Memory B cell (primary cell): ENCODE measurements at places on chromosomes 7 and 10.

- DNase-seq, result no peak
- peaks cover 4% of the 10 kb centered on the region for H3K36me3 ChIP-seq
- H3K4me3 ChIP-seq, result no peak overlapping the region
- H3K27ac ChIP-seq, result no peak overlapping the region
- H3K4me1 ChIP-seq, result no peaks in the 10 kb centered on the region
Measured at GRCh38 chr7:101667920-101668319, 38.8 kb upstream of the MYL10 start.

DNA sequence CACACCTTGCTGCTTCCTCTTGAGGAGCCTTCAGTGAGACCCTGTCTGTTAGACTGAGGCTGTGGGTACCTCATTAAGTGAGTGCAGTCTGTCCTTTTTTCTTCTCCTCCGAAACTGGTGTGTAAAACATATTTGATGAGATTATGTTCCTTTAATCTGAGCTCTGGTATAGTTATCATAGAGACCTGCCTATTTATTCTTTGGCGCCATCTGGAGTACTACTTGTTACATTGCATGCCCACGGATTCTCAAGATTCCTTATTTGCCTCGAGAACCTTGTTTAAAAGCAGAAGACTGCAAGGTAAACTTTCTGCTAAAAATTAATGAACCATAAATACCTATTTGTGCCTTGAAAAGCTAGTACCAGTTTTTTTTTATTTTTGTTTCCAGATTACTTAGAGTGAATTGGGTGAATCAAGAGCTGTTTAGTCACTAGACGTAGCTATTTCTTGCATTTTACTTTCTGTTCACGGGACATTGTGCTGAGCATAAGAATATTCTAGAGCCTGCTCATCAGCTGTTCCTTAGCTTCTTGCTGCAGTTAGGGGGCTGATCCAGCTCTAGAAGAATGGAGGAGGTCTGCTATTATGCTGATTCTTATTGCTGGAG, 16.9 kb upstream of the STMP1 start:
- no peaks in the 10 kb centered on the region for H3K27me3 ChIP-seq
- peaks cover 18% of the 10 kb centered on the region for H3K36me3 ChIP-seq
- no peak for DNase-seq
- H3K4me3 ChIP-seq, result no peak overlapping the region
- H3K27ac ChIP-seq, result no peak overlapping the region

DNA sequence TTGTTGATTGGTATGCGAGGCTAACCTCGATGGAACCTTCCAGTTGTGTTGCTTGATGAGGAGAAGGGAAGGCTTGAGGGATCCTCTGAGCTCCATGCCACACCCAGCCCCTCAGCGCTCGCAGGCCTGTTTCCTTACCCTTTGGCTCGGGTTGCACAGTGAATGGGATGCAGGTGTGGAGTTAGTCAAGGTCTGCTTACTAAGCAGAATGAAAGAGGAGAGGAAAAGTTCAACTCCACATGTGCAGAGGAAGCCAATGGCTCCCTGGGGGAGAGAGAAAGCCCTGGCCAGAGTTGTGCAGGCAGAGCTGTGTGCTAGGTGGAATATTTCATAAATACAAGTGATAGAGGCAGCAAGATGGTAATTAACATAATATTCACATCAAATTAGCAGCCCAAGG, 85.5 kb downstream of the JCAD start:
- H3K27me3 ChIP-seq, result peaks cover 2% of the 10 kb centered on the region
- DNase-seq, result no peak
- no peaks in the 10 kb centered on the region for H3K36me3 ChIP-seq
- no peaks in the 10 kb centered on the region for H3K4me1 ChIP-seq

- DNase-seq, result no peak
- no peak overlapping the region for H3K4me3 ChIP-seq
- no peaks in the 10 kb centered on the region for H3K27me3 ChIP-seq
- no peaks in the 10 kb centered on the region for H3K36me3 ChIP-seq
- H3K4me1 ChIP-seq, result no peaks in the 10 kb centered on the region
- no peak overlapping the region for H3K27ac ChIP-seq
Measured at GRCh38 chr10:30115626-30115940, 56.2 kb upstream of the JCAD start.

DNA sequence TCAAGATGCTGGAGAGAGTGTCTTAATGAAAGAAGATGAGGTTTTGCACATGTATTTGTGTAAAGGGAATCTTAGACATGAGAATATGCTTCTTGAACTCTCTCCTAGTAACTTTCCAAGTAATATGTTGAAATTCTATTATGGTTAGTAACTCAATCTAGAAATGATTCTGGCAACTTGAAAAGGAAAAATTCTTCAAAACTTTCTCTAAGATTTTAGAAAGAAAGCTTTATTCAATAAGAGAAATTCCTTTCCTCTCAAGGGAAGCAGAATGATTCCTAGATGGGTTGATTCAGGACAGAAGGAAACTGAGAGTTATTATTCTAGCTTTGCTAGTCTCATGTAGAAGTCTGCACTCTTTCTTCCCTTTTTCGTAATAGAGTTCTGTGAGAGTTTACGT, 364.3 kb upstream of the PLXDC2 start:
- no peaks in the 10 kb centered on the region for H3K36me3 ChIP-seq
- H3K27ac ChIP-seq, result no peak overlapping the region
- no peak overlapping the region for H3K4me3 ChIP-seq
- no peaks in the 10 kb centered on the region for H3K27me3 ChIP-seq
- no peaks in the 10 kb centered on the region for H3K4me1 ChIP-seq

- DNase-seq, result no peak
- H3K36me3 ChIP-seq, result no peaks in the 10 kb centered on the region
- H3K4me3 ChIP-seq, result no peak overlapping the region
- no peaks in the 10 kb centered on the region for H3K27me3 ChIP-seq
Measured at GRCh38 chr7:146414373-146414772, 297.8 kb downstream of the CNTNAP2 start.

DNA sequence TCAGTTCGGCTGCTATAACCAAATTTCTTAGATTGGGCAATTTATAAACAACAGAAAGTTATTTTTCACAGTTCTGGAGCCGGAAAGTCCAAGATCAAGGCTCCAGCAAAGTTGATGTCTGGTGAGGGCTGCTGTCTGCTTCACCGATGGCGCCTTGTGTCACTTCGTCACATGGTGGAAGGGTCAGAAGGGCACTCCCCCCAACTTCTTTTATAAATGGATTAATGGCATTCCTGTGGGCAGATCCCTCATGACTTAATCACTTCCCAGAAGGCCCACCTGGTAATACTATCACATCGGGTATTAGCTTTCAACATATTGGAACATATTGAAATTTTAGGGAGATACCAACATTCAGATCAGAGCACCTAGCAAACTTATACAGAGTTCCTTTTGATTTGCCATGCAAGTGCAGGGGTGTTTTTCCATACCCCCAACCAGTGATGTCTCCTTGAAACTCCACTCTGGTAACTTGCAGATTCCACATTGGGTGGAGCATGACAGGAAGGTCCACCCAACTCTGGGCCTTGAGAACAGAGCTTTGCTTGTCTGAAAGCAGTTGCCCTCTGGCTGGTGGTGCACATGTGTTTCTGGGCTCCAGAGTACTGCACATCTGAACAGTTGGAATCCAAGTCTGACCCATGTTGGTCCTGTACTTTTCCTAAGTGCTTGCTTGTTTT, 85.1 kb upstream of the KMT2E start:
- H3K4me3 ChIP-seq, result no peak overlapping the region
- H3K36me3 ChIP-seq, result no peaks in the 10 kb centered on the region
- DNase-seq, result no peak
- H3K27me3 ChIP-seq, result no peaks in the 10 kb centered on the region

DNA sequence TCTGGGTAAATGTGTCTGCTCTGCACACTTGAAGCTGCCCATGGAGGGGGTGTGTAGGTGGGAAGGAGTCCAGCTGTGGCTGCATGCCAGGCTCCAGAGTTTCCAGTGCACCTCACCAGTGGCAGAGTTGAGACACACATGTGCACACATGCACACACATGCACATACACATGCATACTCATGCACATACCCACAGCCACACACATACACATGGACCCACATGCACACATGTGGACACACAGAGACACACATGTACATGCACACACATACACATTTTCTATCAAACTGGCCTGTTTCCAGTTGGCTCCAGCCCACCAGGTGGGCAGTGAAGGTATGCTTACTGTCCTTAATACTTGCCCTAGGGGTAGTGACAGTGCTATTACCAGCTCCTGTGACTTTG, 99.7 kb downstream of the RAMP3 start:
- no peaks in the 10 kb centered on the region for H3K36me3 ChIP-seq
- peaks cover 29% of the 10 kb centered on the region for H3K27me3 ChIP-seq
- no peak overlapping the region for H3K4me3 ChIP-seq

DNA sequence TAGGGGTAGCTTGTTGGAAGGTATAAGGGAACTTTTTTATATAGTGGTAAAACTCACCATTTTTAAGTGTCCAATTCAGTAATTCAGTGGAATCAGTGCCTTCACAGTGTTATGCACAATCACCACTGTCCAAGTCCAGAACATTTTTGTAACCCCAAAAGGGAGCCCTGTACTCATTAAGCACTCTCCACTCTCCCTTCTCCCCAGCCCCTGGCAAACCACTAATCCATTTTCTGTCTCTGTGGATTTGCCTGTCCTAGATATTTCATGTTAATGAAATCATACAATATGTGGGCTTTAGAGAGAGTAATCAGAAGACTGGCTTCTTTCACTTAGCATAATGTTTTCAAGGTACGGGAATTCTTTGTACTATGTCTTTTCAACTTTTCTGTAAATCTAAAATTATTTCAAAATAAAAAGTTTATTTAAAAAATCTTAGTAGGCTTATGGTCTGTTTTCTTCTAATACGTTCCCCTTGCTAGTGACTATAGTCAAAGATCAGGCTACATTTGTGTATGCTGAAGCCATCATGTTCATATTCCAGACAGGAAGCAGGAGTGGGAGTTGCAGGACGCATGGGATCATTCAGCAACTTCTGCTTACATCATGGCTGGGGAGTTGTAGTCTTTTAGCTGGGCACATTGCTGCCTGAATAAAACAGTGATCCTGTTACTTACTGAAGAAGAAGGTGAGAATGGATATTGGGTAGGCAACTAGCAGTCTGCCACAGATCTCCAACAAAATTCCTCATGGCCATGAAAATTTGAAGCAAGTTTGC, 35.4 kb upstream of the TAX1BP1 start:
- H3K36me3 ChIP-seq, result no peaks in the 10 kb centered on the region
- H3K4me3 ChIP-seq, result no peak overlapping the region
- peaks cover 2% of the 10 kb centered on the region for H3K4me1 ChIP-seq
- no peak overlapping the region for H3K27ac ChIP-seq
- peaks cover 4% of the 10 kb centered on the region for H3K27me3 ChIP-seq
- DNase-seq, result no peak

GRCh38 chr7:131525820-131526219, 30.6 kb downstream of the PODXL start:
- no peaks in the 10 kb centered on the region for H3K27me3 ChIP-seq
- H3K4me1 ChIP-seq, result peaks cover 10% of the 10 kb centered on the region
- H3K27ac ChIP-seq, result no peak overlapping the region
- no peaks in the 10 kb centered on the region for H3K36me3 ChIP-seq
- no peak for DNase-seq

GRCh38 chr7:15015545-15016314, 113.2 kb upstream of the DGKB start:
- H3K36me3 ChIP-seq, result no peaks in the 10 kb centered on the region
- H3K27me3 ChIP-seq, result no peaks in the 10 kb centered on the region
- no peak overlapping the region for H3K4me3 ChIP-seq
- no peak overlapping the region for H3K27ac ChIP-seq
- H3K4me1 ChIP-seq, result no peaks in the 10 kb centered on the region

DNA sequence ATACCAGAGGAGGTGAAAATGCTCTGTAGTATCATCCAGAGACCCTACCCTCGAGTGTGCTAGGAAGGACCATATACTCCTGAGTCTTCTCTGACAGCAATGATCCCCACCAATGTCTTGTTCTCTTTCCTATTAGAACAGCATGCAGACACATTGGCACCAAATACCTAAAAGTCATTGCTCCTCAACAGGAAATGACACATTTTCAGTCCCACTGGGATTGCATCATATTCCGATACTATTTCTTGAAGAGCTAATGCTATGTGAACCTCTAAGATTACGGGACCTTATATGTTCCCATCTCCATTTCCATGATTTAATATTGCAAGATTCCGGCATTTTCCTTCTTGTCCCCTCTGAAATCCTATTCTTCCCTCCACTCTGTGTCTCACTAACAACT, 177.4 kb downstream of the NRP1 start:
- no peaks in the 10 kb centered on the region for H3K27me3 ChIP-seq
- no peak overlapping the region for H3K4me3 ChIP-seq
- DNase-seq, result no peak
- H3K36me3 ChIP-seq, result no peaks in the 10 kb centered on the region
- no peak overlapping the region for H3K27ac ChIP-seq

DNA sequence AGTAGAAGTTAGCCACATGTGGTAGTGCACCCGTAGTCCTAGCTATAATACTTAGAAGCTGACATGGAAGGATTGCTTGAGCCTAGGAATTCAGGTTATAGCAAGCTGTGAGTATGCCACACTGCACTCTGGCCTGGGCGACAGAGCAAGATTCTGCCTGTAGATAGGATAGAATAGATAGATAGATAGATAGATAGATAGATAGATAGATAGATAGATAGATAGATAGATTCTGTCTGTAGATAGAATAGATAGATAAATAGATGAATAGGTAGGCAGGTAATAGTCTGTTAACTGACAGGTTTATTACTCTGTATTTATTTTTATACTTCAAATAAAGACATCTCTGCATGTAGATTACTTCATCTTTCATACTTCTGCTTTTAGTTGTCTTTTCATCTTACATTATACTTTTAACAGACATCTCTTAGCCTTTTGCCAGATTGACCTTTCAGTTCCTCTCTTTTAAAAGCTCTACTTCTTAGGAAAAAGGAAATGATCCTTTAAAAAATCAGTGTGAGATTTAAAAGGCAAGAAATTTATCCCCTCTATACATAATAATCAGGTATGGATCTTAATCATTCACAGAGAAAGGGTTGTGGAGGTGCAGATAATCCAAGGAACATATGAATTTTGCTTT, 31.8 kb downstream of the CCAR1 start:
- H3K36me3 ChIP-seq, result peaks cover 17% of the 10 kb centered on the region
- no peak for DNase-seq
- H3K4me3 ChIP-seq, result no peak overlapping the region
- no peaks in the 10 kb centered on the region for H3K4me1 ChIP-seq
- no peak overlapping the region for H3K27ac ChIP-seq

- peaks cover 1% of the 10 kb centered on the region for H3K27me3 ChIP-seq
- DNase-seq, result no peak
- H3K36me3 ChIP-seq, result peaks cover 9% of the 10 kb centered on the region
- no peak overlapping the region for H3K27ac ChIP-seq
- no peaks in the 10 kb centered on the region for H3K4me1 ChIP-seq
Measured at GRCh38 chr10:62788861-62789467, 15.6 kb upstream of the ADO start.

DNA sequence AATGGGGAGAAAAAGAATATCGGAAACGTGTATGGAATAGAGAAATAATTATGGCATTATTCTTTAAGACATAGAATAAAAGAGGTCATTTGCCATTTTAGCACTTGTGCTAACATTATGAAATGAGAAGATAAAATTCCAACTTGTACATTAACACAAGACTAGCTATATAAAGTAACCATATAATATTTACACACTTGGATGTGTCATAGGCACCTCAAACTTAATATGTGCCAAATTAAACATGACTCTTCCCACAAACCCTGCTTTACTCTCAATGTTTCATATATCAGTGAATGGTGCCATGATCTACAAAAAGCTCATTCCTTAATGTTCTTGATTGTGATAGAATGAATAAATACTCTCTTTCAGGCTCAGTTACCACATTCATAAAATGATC, 4.1 kb upstream of the MINDY3 start:
- H3K4me3 ChIP-seq, result no peak overlapping the region
- H3K27ac ChIP-seq, result no peak overlapping the region
- H3K4me1 ChIP-seq, result peaks cover 5% of the 10 kb centered on the region
- peaks cover 4% of the 10 kb centered on the region for H3K36me3 ChIP-seq
- DNase-seq, result no peak

- no peak overlapping the region for H3K27ac ChIP-seq
- H3K4me1 ChIP-seq, result no peaks in the 10 kb centered on the region
- no peak for DNase-seq
- no peaks in the 10 kb centered on the region for H3K36me3 ChIP-seq
Measured at GRCh38 chr10:35700487-35700882, 58.4 kb upstream of the FZD8 start.
